ENCODE measurements at places on chromosomes 3 and 15. TPM values are rescaled to one million over a fixed set of nuclear protein-coding genes. Genes with fewer than 3 reads are reported as not detected.

The CCNB2 gene
- total RNA-seq, result 9.5 TPM

The SPRED1 gene
- total RNA-seq, result 15.8 TPM

The GRK7 gene
- total RNA-seq, result not detected

The BCL2A1 gene
- 0.13 TPM for total RNA-seq

The KLHL6 gene
- total RNA-seq, result 2.1 TPM

The CKMT1B gene
- total RNA-seq, result not detected

The DISP2 gene
- total RNA-seq, result 0.13 TPM

The TTC21A gene
- 0.90 TPM for total RNA-seq

The FMN1 gene
- under 0.01 TPM for total RNA-seq

The SGO1 gene
- total RNA-seq, result 1.8 TPM

The IMPG2 gene
- total RNA-seq, result 0.26 TPM

The GALNT15 gene
- total RNA-seq, result 29.1 TPM

The TUSC7 gene
- not detected for total RNA-seq

The SMAD6 gene
- total RNA-seq, result 7.5 TPM

The C2CD4A gene
- total RNA-seq, result 3.2 TPM

The FRG2C gene
- total RNA-seq, result not detected

The ZNF770 gene
- total RNA-seq, result 24.9 TPM

The NR2E3 gene
- under 0.01 TPM for total RNA-seq

The CYP1A2 gene
- under 0.01 TPM for total RNA-seq

The ALDH1L1 gene
- not detected for total RNA-seq

The CPLX3 gene
- total RNA-seq, result not detected

The ADAMTSL3 gene
- 22.2 TPM for total RNA-seq

The FBXL22 gene
- total RNA-seq, result 0.13 TPM

The NMNAT3 gene
- 0.77 TPM for total RNA-seq

The OR5K2 gene
- total RNA-seq, result not detected

The TRPM7 gene
- total RNA-seq, result 21.5 TPM

The ALPK3 gene
- 19.5 TPM for total RNA-seq

The GOLGA6B gene
- not detected for total RNA-seq

The RPS27L gene
- total RNA-seq, result 245 TPM

The ADAMTS9 gene
- 38.2 TPM for total RNA-seq

The AP3B2 gene
- not detected for total RNA-seq

The SPTBN5 gene
- total RNA-seq, result 2.7 TPM

The PIF1 gene
- 9.0 TPM for total RNA-seq

The TERC gene
- total RNA-seq, result 103 TPM

The CCR8 gene
- not detected for total RNA-seq

The TRIM71 gene
- total RNA-seq, result under 0.01 TPM

The FAM107A gene
- 0.76 TPM for total RNA-seq

The ALG3 gene
- total RNA-seq, result 20.5 TPM

The USP4 gene
- total RNA-seq, result 20.4 TPM

The MAP1A gene
- under 0.01 TPM for total RNA-seq

The CFAP100 gene
- not detected for total RNA-seq

The TMCO5A gene
- not detected for total RNA-seq

The TPRG1 gene
- under 0.01 TPM for total RNA-seq

The CGNL1 gene
- 25.7 TPM for total RNA-seq

The CIDEC gene
- total RNA-seq, result not detected

The DENND6A gene
- total RNA-seq, result 19.5 TPM

The VILL gene
- 2.2 TPM for total RNA-seq

The PLSCR2 gene
- total RNA-seq, result 0.13 TPM

The AGBL1 gene
- not detected for total RNA-seq

The SLC6A20 gene
- total RNA-seq, result not detected
